LHCN-M2 (cell line): ENCODE measurements at places on chromosomes 4 and X.

DNA sequence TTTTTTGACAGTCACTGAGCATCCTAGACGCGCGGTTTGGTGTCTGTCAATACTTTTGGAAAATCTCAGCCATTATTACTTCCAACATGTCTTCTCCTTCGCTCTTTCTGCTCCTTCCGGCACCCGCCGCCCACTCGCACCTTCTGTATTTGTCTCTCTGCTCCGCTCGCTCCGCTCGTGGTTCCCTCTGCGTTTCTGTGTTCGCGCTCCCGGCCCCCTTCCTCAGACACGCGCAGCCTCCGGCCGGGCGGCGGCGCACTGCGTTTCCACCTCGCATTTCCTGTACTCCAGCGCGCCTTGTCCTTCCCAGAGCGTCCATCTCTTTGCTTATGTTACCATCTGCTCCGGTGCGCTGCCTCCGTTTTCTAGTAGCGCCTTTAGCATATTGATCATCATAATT is 21.1 kb downstream of the PDE6B start:
- DNase-seq = no peak

DNA sequence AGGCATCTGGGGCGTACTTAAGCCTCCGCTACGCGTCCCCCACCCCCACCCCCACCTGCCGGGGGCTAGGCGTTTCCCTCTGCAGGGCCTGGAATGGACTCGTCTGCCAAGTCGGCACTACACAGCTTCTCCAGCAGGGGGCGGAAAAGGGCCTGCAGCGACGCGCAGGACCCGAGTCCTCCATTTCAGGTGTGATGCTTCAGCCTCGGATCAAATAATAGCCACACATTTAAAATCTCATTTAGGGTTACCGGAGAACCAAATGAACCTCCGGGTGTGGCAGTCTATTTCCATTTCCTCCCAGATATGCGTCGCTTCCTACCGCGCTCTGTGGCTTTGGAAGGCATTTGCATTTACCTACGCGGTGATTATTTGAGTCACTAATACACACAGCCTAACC is 2.9 kb downstream of the PAK3 start:
- peak; percentile 1 for DNase-seq

DNA sequence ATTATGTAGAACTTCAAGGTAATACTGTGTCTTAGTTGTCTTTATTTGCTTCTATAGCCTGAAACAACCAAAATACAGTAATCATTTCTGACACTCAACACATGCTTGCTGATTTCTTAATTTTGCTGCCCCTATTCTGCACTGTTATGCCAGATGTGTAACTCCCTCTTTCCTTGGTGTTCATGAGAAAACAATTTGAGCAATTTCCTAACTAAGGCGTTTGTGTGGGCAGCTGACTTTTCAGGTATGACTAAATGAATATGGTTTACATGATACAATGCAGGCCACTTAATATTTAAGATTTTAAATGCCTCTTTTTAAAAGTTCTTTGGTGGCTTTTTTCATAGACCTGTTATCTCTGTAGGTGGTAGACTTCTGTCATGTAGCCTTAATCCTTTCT is 46.1 kb upstream of the CENPE start:
- no peak for DNase-seq

GRCh38 chrX:50721764-50722521 is 92.1 kb downstream of the SHROOM4 start:
- no peak for DNase-seq

- no peak for DNase-seq
These were observed 18.6 kb upstream of the CLTRN start for GRCh38 chrX:15683193-15683592.

GRCh38 chr4:40829586-40829985 is 79.8 kb downstream of the NSUN7 start:
- DNase-seq = no peak
